Renal pelvis (tissue), 12 donors: ENCODE measurements at places on chromosomes 7 and 10. TPM values are rescaled to one million over a fixed set of nuclear protein-coding genes. Genes with fewer than 3 reads are reported as not detected.

- DNase-seq = no peak
Observed at GRCh38 chr7:20927976-20928375, 141.3 kb upstream of the SP8 start.

- no peak for DNase-seq
Observed at GRCh38 chr10:72306215-72306760, 32.6 kb downstream of the DDIT4 start.

DNA sequence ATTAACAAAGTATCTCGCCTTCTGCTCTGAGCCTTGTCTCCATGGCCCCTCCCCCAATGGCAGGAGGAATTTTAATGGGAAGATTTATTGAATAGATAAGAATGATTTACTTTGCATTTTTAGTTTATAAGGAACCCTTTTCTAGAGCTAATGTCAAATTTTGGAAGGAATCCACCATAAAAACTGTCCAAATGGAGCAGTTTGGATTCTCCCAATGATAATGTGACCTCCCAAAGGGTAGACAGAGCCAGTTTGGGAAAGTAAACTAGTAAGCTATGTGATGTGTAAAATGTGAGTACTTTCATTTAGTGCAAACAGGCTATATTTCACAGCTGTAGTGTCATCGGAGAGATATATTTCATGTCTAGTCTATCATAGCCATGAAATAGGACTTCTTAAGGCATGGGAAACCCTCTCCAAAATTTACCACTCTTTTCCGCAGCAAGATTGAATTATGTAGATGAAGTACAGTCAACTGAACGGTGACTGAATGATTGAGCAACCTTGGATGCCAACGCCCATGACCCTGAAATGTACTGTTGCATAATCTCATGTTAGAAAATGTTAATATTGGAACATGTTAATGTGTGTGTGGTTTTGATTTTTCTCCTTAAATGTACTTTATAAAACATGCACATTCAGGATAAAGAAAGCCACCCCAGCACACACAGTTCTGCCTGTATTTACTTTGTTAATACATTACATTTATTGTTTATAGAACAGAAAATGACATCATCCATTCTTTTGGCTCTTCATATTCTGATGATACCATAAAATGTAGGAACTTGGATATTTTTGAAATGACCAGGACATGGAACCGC lies 140.6 kb downstream of the NRP1 start:
- no peak for DNase-seq

DNA sequence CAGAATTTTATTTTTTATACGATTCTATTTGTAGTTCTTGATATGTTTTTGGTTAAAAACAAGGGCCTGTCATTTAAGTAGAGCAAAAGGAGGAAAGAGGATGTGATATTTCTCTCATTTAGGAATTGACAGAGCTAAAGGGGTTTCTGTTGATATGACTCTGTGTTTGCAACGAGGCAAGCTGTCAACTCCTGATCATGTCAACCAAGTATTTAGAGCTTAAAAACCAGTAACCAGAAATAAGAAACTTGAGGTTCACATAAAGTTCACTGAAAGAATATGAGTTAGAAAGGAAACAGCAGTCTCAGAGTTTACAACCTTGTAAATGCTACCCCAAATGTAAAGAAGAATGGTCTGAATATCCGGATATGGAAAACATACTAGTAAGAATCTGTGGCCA lies 434.2 kb downstream of the PARD3 start:
- no peak for DNase-seq

DNA sequence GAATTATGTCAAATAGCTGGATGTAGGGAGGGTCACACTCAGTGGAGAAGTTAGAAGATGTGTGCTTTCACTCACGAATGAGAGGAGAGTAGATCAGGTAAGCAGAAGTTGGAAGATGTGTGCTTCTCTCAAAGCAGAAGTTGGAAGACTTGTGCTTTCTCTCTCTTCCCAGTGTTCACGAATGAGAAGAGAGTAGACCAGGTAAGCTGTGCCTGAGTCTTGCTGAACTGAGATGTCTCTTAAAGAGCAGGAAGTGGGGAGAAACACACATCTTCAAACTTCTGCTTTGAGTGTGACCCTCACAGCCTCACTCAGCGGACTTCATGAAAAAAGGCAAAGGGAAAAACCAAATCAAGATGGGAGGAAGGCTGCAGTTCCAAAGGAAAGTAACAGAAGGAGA lies 7.0 kb upstream of the TMEM243 start:
- DNase-seq = no peak

- no peak for DNase-seq
Observed at GRCh38 chr7:151322906-151323305, 18.7 kb upstream of the NUB1 start.

GRCh38 chr10:123599366-123599849 lies 66.7 kb upstream of the GPR26 start:
- DNase-seq = no peak

DNA sequence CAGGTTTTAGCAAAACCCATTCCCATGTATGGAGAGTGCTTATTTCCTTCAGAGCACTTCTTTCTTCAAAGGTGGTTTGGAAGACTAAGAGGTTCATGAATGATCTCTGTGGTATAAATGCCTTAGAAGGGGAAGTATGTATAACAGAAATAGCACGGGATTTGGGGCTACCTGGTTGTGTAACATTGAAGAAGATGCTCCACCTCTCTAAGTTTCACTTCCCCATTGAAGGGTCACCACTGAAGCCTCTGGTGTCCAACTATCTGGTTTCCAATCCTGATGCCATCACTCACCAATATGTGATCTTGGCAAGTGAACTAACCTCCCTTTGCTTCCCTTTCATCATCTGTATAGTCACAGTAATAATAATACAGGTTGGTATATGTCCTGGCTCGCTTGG lies 37.2 kb downstream of the CYCS start:
- DNase-seq = no peak

- DNase-seq = no peak
Observed at GRCh38 chr7:105151152-105151551, 137.1 kb downstream of the KMT2E start.

Gene SHLD2
- 40.8 TPM for polyA plus RNA-seq

Gene DRGX
- polyA plus RNA-seq = not detected

Gene DGKI
- polyA plus RNA-seq = 1.6 TPM
